IMR-90 (cell line): ENCODE measurements at places on chromosomes 6 and 20. TPM values are rescaled to one million over a fixed set of nuclear protein-coding genes. Genes with fewer than 3 reads are reported as not detected.
A peak's percentile ranks its signal among the peaks of the same experiment; 100 is the strongest.

DNA sequence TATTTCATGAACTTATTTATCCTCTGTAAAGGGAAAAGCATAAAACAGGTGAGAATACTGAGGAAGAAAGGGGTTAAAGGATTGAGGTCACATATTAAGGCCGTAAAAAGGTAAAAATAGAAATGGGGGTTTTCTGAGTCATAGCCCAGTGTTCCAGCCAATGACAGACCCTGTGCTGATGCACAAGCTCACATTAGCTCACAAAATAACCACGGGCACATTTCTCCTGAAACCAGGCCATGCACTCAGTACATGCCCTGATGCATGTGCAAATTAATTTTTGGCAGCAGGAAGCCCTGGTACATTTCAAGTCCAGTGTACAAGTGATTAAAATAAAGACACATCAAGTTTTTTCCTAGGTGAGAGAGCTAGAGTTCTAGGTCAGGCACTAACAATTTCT lies 194.4 kb downstream of the TMEM200A start:
- peak; percentile 29 for DNase-seq

The PXDC1 gene
- 56.7 and 63.3 TPM in 2 replicates for polyA plus RNA-seq

DNA sequence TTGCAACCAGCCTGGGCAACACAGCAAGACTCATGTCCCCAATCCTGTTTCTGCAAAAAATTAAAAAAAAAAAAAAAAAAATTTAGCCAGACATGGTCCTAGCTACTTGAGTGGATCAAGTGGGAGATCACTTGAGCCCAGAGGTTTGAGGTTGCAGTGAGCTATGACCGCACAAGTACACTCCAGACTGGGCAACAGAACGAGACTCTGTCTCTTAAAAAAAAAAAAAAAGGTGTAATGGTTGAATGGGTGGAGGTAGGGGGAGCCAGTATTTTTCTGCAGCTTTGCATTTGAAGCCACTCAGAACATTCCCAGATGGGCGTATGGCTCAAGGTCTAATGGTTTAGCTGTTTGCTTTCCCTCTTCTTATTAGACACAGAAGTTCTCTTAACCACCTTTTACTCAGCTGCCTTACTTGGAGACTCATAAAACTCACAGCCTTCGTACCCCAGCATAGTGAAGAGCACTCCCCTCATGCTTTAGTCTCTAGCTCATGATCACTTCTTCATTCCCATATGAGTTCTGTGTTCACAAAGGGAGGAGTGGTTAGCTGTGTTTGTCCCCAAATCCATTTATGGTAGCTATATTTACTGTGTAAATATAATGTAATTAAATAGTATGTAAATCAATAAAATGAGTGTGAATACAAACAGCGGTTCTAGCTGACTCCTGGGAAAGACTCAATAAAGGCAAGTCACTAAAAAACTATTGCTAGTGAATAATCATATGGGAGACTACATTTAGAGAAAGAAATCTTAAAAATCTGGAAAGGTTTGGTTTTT lies 9.0 kb downstream of the FKBP1A start:
- no peak for DNase-seq

DNA sequence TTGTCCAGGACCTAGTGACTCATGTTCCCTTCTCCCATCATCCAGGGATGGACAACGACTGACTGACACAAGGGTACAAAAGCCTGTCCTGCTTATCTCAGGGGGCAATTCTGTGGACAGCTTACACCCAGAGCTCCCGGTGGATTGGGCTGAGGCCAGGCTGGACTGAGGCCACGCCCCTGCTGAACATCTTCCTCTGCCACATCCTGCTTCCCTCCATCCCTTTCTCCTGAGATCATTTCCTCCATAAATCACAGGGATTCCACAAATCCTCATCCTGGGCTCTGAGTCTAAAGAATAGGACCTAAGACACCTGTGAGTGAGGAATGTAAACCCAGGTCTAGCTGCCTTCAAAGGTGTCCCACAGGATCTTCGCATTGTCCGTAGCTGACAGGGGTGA lies 30.4 kb upstream of the RNF24 start:
- DNase-seq = peak; percentile 69

The MPIG6B gene
- not detected in 2 replicates for polyA plus RNA-seq

DNA sequence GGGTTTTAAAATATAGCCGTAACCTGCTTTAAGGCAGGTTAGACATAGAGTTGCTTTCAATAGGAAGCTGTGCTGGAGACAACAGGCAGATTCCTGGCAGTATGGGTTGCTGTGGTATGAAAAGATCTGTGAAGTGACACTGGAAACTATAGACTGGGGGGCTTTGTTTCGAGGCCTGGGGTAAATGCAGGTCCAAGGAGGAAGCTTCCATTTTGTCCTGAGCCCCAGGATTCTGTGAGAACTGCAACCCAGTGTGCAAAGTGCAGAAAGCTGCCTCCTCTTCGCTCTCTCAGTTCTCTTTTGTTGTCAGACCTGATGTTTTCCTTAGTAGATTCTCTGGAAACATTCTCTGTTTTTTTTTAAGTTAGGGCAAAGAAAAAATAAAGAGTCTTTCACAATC lies 86.9 kb downstream of the LYRM4 start:
- DNase-seq = no peak

The JAG1 gene
- 9.4 and 10.2 TPM in 2 replicates for polyA plus RNA-seq

- peak; percentile 87 for DNase-seq
Observed at GRCh38 chr6:139291813-139292619, at the start of gene TXLNB. Gene TXLNB, minus strand, starts transcription at chr6:139291998. Its CDS starts 3,099 bp downstream, at chr6:139288899.

GRCh38 chr6:157859775-157860504 lies 36.9 kb downstream of the SNX9 start:
- DNase-seq = no peak

GRCh38 chr6:170200458-170200891 lies 90.4 kb downstream of the DLL1 start:
- peak; percentile 13 for DNase-seq

The OR12D3 gene
- polyA plus RNA-seq = not detected in 2 replicates

The SAMD3 gene
- 3.6 and 3.9 TPM in 2 replicates for polyA plus RNA-seq

GRCh38 chr20:61979701-61980635 lies 85.7 kb downstream of the TAF4 start:
- DNase-seq = no peak

DNA sequence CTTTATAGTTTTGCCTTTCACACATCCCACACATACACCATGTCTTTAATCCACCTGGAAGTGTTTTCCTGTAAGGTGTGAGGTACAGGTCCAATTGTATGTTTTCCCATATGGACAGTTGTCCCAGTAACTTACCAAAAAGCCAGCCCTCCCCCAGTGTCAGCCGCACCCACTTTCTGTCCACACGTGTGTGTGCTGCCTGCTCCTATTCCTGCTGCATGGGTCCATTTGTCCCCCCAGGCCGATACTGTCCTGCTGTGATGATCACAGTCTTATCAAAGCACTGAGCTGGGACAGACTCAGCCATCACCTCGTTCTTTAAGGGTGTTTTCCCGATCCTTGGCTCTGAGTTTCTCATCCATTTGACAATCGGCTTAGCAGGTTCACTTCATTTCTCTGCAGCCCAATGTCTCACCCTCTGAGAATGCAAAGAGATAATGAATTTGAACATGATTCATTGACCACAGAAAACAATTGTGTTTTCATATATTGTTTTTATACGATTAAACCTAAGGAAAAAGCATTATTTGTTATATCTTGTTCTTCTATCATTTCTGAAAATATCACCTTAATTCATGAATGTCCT lies 9.6 kb downstream of the VSX1 start:
- DNase-seq = no peak

- DNase-seq = no peak
Observed at GRCh38 chr6:130993292-130993765, 69.7 kb downstream of the EPB41L2 start.

DNA sequence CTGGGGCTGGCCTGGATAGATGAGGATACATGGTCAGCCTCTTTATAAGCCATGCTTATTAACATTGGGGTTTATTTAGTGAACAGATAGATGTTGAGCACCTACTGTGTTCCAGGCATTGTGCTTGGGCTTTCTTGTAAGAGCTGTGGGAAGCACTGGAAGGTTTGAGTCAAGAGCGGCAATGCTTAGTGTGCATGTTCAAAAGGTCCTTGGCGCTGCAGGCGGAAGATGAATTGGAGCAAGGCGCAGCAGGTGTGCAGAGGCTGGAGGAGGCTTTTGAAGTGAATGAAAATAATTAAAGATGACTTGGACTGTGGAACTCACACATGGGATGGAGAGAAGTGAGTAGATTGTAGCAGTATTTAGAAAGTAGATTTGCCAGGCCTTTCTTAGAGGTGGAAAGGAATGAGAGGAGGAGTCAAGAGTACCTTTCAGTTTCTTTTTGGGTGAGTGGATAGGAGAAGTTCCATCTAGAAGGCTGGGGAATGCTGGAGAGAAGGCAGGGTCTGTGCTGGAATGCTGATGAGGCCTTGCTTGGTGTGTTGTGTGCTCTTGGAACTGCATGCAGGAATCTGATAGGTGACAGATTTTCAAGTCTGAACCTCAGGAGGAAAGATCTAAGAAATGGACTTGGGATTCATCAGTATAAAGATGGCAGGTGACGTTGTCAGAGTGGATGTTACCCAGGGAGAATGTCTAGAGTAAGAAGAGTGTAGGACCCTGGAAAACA lies 26.4 kb downstream of the SNX9 start:
- no peak for DNase-seq
